B cell (primary cell): ENCODE measurements at places on chromosomes 1 and 21. TPM values are rescaled to one million over a fixed set of nuclear protein-coding genes. Genes with fewer than 3 reads are reported as not detected.

Gene GIPC2
- total RNA-seq: not detected in 2 replicates

Gene MAP10
- 1.9 and 2.0 TPM in 2 replicates for total RNA-seq

Gene ALPL
- total RNA-seq: 12.2 and 13.7 TPM in 2 replicates

Gene GSTM5
- 0.15 TPM in 1 of 2 replicates, not detected in the other for total RNA-seq

Gene PPM1J
- total RNA-seq: 1.7 and 2.1 TPM in 2 replicates
